HCEC 1CT (cell line): ENCODE measurements at places on chromosomes 3 and 15.

DNA sequence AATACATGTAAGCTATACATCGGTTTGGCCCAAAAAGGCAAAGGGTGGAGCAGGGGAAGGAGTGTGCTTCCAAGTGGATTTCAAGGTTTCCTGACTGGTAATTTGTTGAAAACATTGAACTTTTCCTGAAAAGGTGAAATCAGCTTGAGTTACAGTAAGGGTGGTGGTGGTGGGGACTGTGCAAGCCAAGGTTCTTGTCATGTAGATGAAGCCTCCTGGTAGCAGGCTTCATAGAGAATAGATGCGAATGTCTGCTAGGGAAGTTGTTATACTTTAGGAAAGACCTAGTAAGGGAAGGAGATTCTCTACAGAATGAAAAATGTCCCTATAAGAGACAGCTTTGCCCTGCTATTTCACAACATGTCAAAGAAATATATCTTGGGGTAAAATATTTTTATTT, 528.2 kb upstream of the CBLB start:
- DNase-seq: no peak

DNA sequence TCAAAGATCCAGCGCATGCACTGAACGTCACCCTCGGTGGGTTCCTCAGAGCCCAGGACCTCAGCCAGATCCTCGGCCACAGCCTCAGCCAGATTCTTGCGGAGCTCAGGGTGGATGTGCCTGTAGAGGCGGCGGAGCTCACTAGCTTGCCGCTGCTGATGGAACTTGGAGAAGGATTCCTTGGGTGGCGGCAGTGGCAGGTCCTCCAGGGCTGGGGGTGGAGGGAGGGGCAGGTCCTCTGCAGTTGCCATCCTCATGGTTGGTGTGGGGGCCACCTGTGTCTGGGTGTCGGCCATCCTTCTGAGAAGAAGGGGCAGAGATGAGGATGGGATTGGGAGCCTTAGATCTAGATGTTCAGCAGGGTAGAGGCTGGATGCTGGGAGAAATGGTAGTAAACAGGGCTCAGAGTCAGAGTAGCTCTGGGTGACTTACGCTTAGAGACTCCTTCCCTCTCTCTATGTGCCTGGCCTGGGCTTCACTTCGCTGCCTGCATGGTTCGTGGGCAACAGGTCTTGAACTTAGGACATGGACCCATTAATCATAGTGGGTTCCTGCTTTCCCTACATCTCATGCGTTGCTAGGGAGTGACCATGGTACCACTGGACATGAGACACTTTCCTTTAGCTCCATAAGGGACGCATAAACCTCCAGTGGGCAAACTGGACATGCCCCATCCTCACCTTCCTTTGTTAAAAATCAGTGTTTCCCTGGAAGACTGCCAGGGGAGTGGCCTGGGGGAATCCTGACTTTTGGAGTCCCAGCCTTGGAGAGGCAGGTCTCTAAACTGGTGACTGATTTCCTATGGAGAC, 3.0 kb downstream of the XIRP1 start:
- no peak for DNase-seq

- no peak for DNase-seq
These were observed 191.5 kb upstream of the SLC2A2 start for GRCh38 chr3:171218069-171218468.

DNA sequence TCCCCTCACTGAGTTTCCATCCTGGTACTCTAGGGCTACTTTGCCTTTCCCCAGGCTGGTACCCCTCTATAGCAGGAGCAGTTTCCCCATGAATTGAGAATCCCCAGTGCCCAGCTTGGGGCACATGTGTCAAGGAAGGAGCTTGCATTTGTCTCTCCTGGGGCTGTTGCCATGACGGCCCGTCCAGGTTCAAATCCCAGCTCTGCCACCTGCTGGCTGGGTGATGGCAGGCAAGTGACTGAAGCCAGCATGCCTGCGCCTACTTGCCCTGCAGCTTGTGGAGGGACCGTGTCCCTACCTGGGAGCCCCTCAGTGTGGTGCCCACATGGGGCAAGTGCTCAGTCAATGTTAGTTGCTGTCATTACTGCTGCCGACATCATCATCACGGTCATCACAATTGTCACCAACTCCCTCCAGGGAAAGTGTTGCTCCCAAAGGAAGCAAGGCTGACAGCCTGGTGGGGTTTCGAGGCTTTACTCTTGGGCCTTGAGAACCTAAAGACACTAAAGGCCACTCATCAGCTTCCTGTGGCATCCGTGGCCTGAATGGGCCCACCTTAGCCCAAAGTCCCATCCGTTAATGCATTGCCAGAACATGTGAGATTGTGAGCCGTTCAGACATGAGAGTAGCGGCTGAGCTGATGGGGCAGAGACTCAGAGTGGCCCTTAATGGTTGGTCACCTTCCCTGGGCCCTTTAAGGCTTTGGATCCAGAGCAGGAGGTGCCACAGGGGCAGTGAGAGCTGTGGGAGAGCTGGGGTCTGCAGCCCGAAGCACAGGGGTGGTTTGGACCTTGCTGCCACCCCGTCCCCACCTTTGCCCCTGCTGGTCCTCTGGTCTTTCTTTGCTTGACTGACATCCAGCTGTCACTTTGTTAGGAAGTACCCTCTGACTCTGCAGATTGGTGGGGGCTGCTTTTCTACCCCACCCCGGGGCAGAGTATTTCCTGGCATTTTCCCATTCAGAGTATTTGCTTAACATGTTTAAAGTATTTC, 144.4 kb downstream of the DNAJB8 start:
- peak; percentile 14 for DNase-seq

- peak; percentile 51 for DNase-seq
These were observed 221.8 kb downstream of the TPRG1 start for GRCh38 chr3:189393598-189393997.

DNA sequence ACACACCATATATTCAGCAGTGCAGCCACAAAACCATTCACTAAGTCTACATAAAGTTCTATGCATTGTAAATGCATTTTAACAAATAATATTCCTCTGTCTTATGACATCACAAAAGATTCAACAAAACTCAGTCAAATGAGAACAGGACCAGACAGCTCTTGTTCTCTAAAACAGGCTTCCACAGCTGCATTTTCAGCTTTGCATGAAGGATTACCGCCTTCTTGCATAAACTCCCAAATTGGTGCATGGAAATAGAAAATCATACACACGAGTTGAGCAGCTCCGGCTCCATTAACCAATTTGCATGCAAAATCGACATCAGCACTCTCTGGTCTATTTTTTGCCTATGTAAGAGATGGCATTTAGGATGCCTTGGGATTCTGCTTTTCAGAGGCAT, 66.4 kb downstream of the RFTN1 start:
- DNase-seq: no peak

DNA sequence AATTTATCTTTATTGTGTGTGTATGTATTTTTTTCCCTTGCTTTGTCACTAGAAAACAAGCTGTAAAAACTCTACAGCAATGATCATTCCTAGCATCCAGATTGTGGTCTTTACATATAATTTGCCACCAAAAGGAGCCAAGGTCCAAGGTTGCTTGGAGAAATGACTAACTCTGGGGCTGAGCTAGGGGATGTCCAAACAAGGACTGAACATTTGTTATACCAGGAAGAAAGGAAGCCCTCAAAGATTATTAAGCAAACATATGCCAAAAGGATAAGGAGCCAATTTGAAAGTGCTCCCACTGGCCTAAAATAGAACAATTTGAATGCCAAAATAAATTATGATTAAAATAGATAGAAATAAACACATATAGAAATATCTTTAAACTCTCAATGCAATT, 293.3 kb downstream of the ZIC1 start:
- DNase-seq: no peak

- peak; percentile 11 for DNase-seq
These were observed 69.7 kb downstream of the SCN5A start for GRCh38 chr3:38579551-38580449.
